ENCODE measurements at places on chromosomes 7 and 10.
A peak's percentile ranks its signal among the peaks of the same experiment; 100 is the strongest.

DNA sequence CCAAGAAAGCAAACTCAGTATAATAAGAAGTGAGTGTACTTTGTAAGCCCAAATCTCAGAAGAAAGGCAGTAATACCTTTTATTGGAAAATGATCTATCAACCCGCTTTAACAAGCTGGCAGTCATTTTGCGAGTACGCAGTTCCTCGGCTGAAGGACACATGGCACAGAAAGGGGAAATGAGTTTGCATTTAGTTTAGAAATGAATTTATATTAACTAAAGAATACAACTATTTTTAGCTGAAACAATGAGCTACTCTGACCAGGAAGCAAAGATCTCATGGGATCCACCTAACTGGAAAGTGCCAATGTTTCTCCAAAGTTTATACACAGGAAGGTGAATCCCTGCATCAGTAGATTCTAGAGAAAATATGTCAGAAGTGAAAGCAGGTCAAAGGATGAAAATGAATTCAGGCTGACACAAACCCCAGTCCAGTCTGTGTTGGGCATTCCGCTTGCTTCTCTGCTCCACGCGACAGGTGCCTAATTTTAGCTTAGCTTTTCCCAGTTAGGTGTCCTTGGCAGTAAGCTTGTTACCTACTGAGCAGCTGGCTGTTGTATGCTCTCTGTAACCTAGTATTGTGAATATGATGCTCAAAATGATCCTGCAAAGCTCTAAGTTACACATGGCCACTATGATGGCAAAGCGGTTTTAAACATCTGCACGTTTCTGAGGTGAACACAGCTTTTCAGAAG is 112.8 kb downstream of the LARP4B start:
- DNase-seq = no peak

- no peak for DNase-seq
Observed at GRCh38 chr7:82886324-82886723, 276.4 kb downstream of the PCLO start.

DNA sequence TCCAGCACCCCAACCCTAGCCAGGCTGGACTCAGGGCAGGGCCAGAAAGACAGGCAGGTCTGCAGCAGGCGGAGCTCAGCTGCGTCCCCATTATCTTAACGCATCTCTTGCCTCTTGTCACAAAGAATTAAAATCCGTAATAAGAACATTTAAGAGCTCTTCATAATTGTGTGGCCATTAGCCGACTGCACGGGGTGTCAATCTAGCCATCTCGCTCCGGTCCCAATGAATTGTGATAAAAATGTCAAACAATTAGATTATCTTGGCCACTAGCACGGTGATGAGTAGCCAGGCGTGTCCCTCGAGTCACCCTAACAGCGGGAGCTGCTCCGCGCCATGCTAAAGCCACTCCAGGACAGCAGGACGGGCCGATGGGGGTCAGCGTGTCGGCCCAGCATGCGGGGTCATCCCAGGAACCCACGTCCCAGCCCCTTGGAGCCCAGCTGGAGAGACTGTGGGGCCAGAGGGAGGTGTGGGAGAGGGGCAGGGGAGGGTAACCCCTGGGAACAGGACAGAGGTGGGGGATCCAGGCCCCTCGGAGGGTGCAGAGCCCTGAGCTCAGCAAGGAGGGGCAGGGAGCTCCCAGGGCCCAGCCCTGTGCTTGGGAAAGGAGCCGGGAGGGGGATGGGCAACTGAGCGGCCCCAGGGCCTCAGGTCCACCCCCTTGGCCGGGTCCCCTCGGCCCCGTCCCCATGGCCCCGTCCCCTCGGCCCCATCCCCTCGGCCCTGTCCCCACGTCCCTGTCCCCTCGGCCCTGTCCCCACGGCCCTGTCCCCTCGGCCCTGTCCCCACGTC is 17.7 kb upstream of the NKX6-2 start:
- no peak for DNase-seq

- DNase-seq = peak; percentile 91
Observed at GRCh38 chr10:44946205-44946604, 13.4 kb upstream of the RASSF4 start.

DNA sequence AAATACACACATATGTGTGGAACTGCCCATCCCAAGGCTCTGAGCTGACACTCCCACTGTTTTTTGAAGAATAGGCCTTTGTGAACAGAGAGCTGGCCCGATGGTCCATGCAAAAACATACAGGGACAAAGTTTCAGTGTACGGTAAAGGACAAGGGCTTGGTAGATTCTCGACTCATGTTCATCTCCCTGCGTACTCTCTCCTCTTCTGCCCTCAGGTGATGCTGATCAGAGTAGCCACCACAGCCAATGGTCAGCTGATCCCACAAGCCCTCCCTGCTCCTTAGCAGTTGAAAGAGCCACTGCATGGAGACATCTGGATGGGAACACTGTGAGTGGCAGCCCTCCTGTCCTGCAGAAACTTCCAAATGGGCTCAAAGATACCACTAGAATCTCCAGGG is 23.1 kb upstream of the C10orf71 start:
- DNase-seq = no peak

DNA sequence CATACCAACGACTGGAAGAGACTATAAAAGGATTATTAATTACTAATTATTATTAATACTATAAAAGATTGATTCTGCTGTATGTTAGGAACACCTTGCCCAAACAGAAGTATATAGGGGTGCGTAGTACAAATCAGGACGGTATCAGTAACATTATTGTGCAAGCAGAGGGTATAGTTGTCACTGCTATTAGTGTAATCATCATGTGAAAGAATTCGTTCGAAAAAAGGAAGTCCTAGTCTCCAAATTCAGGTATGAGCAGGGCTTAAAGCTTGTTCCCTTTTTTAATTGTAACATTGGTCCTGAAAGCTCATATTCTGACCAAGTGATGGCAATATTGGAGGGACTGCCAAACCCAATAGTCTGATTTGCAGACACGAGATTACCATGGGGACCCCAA is 81.8 kb downstream of the THSD7A start:
- DNase-seq = no peak

Measured in inflammatory macrophage treated with lipopolysaccharide for 1 hour (primary cell).